Ureter (tissue), 1 donor: ENCODE measurements at places on chromosomes 3 and 15. TPM values are rescaled to one million over a fixed set of nuclear protein-coding genes. Genes with fewer than 3 reads are reported as not detected.

DNA sequence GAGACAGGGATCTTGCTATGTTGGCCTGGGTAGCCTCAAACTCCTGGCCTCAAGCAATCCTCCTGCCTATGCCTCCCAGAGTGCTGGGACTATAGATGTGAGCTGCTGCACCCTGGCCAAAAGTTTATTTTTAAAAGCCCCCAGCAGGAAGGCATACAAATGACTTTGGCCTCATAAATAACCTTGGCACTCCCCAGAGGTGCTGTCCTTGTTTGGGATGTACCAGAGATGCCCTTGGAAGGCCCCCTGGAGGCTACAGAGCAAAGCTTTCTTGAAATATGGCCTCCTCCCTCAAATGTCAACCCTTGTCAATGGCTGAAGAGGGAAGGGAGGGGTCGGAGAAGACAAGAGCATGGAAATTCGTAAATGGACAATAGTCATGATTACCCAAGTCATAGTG is 14.0 kb upstream of the RTP3 start:
- DNase-seq: no peak

PLXNB1 gene
- 259 TPM for total RNA-seq

RAB6B gene
- total RNA-seq: 8.2 TPM

DNA sequence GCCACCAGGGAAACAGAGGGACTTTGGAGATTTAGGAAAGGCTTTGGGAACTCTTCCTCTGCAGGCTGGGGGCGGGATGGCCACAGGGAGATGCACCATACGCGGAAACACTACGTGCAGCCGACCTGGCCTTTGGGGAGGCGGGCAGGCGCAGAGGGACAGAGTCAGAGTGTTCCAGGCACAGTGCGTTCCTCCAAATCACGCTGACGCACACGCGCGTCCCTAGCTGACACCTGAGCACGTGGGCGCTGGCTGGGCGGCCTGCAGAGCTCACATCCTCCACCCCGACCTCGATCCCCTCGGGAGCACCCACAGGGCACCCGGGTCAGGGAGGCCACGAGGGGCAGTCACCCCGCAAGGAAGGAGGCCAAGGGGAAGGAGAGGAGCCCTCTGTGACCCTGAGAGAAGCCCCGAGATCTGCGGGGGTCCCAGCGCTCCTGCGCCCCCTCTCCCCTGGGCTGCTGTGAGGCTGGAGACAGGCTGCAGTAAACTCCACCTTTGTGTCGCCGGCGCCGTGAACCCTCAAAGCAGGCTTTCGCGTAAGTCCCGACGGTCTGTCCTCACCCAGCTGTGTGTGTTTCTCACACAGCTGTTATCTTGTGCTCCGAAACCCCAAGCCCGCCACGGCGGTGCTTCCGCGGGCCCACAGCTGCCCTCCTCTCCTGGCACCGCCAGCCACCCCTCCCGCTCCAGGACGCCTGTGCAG is 196.3 kb downstream of the OCA2 start:
- DNase-seq: no peak

DNA sequence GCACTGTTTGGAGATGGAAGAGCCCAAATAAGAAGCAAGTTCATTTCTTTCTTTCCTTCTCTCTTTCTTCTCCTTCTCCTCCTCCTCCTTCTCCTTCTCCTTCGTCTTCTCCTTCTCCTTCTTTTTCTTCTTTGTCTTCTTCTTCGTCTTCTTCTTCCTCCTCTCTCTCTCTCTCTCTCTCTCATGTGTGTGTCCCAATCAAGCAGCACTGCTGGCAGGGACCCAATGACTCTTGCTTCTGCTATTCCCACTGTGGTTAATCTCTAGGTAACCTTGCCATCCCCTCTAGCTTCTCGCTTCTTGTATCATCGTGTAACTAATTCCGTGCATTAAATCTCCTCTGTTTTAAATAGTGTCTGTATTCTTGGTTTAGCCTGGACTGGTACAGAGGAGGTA is 26.1 kb upstream of the ZNF280D start:
- no peak for DNase-seq

- no peak for DNase-seq
Measured at GRCh38 chr3:16504242-16504641, 9.3 kb downstream of the RFTN1 start.

CLDND1 gene
- 90.2 TPM for total RNA-seq

GRCh38 chr3:7015683-7016440 is 154.9 kb downstream of the GRM7 start:
- no peak for DNase-seq

GRCh38 chr3:174356596-174356995 is 502.5 kb upstream of the NAALADL2 start:
- no peak for DNase-seq

SPESP1 gene
- 3.0 TPM for total RNA-seq

DNA sequence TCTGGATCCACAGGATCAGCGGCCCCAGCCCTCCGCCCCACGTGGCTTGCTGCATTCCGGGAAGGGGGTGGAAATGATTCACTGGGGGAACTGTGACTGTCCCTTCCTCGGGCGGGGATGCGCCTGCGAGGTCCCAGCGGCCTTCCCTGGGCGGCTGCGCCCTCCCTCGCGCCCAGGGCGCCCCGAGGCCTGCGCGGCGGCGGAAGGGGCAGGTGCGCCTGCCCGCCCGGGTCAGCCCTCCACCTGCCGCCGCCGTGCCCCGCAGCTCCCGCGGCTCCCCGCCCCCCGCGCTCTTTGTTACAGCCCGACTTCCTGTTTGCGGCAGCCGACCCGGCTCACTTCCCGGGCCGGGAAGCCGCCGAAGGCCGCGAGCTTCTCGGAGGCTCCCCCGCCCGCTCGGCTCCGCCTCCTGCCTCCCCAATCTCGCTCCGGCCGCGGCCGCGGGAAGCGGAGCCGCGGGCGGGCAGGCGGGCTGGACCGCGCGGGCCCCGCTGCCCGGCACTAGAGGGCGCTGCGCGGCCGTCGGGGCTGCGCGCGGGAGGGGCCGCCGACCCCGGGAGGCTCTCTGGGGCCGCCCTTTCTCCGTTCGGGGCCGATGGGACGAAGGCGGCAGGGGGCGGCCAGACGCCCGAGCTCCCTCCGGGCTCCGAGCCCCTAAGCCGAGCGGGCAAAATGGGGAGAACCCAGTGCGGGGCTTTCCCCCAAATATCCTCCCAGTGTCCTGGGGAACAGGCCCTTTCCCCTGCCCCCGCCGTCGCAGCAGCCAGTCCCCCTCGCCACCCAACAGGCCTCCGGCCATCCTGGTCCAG is 11.5 kb upstream of the CHAC1 start:
- DNase-seq: peak; percentile 71

DNA sequence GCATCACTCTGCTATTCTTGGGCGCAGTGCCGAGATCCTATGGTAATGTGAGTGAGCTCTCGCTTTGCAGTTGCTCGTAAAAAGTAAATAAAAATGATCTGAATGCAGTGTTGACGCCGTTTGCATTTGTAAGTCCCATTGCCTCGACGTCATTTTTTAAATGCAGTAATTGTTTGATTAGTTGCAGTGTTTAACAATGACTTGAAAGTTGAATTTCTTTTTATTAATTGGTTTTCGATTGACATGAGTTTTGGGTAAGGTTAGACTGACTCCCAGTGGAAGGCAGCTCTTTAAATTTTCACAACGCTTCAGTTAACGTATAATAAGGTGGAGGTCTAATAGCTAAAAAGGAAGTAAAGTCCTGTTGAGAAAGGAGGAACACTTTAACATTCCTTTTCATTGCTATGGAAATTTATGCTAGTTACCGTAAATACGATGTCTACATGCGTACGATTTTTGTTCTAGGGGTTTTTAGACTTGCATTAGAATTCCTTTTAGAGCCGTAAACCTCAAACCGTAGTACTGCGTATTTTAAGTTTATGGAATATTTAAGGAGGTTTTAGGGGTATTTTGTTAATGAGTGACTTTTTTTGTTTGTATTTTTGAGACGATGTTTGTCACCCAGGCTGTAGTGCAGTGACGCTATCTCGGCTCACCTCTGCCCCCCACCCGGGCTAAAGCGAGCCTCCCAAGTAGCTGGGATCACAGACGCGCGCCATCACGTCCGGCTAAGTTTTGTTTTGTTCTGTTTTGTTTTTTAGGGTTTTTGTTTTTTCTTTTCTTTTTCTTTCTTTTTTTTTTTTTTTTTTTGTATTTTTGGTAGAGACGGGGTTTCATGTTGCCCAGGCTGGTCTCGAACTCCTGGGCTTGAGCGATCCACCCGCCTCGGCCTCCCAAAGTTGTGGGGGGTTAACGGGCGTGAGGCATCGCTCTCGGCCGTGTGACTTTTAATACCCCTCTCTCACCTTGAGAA is 1.4 kb downstream of the MORF4L1 start:
- DNase-seq: no peak

RAD18 gene
- total RNA-seq: 9.4 TPM

- no peak for DNase-seq
Measured at GRCh38 chr3:117962750-117963149, 1071.9 kb downstream of the IGSF11 start.

- DNase-seq: no peak
Measured at GRCh38 chr15:74383286-74383685, 15.8 kb upstream of the CYP11A1 start.

- peak; percentile 22 for DNase-seq
Measured at GRCh38 chr15:42073418-42073817, 20.9 kb downstream of the PLA2G4D start.

CHST2 gene
- total RNA-seq: 8.1 TPM

DNA sequence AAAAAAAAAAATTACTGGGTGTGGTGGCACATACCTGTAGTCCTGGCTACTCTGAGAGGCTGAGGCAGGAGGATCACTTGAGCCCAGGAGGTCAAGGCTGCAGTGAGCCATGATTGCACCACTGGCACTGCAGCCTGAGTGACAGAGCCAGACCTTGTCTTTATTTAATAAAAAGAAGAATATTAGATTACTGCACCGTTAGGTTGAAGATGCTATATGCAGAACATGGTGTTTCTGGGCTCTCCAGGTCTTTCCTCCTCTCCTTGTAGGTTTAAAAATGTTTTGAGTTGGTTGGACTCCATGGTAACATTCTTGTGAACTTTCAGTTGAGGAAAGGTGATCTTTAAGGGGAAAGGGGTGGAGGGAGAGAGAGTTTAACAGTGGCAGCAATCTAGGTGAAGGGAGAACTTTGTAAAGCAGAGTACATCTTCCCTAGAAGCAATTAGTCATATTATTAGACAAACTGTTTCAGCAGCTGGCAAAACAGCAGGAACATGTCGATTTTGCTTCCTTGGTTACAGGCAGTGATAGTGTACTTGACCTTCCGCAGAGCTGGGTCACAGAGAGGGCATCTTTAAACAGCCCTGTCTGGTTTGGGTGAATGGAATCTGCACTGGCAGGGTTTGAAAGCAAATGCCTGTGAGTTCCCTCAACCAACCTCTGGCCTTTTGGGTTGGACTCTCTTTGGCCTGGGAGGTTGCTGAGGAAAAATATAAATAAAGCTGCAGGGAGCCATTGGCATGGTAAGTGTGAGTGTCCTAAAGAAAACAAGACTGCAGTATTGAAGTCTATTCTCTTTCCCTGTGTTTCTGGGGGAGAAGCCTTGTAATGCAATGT is 42.8 kb downstream of the NR2C2 start:
- DNase-seq: no peak

CASR gene
- 0.08 TPM for total RNA-seq

DNAH1 gene
- total RNA-seq: 16.6 TPM

GRCh38 chr15:84624359-84624758 is 23.6 kb downstream of the ZSCAN2 start:
- no peak for DNase-seq

GRCh38 chr3:88000853-88001252 is 58.0 kb downstream of the CGGBP1 start:
- no peak for DNase-seq

GRCh38 chr15:68704496-68705021 is 116.1 kb downstream of the ANP32A start:
- DNase-seq: peak; percentile 76

DNA sequence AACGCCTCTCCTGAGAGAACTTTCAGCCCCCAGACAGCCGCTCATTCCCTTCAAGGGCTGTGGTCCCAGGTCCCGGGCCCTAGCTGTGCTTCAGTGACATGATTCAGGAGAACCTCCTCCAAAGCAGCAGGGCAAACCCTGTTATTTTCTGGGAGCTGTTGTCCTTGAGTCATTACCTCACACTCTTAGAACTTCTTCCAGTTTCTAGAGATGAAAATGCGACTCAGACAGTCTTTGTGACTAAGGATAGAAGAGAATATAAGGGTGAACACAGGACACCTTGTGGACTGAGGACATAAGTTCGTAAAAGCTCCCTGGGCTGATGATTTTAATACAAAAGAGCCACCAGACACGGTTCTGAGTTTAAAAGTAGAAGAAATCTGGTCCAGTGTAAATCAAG is 203.8 kb downstream of the RORA start:
- no peak for DNase-seq

DNA sequence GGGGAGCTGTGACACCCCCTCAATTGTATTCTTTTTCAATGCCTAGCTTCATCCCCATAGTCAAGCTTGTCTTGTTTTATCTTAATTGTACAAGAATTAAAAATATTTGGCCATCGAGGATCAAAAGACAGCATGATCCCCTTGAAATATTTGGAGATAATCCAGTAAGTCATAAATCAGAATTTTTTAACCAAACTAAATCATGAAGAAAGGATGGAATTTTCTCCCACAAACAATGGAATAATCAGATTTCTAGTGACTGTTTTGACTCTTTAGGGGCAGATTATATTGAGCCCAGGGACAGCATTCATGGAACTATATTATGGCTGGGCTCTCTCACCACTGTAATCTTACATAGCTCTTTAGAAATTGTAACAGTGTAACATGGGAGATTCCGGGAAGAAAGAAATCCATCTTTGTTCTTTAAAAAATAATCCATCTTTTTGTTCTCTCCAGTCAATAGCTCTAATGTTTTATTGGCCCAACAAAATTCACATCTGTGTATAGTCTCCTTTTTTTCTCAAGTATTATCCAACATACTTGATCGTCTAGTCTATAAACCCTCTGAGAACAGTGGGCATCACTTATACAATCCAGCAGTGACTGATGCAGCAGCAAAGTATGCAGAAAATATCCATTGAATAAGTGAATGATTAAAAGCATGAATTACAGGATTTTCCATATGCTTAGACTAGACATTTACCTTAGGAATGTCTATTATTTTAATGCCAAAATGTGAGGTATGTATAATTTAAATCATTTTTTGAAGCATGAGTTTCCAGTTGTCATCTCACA is 277.0 kb upstream of the PLSCR5 start:
- no peak for DNase-seq

DNA sequence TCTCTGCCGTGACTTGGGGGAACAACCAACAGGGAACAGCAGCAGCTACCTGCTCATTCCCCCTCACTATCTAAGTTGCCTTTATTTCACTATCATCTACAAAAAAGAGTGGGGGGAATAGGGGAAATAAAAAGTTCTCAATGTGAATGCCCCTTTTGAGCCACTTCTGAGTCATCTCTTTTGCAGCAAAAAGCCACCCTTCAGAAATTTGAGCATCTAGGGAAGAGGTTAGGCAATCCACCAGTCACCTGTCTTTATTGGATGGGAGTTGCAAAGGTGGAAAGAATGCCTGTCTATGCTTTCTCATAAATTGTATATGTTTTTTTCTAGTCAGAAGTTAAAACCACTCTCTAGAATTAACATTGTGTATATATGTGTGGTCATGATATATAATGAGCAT is 41.1 kb downstream of the GPD1L start:
- no peak for DNase-seq

GRCh38 chr3:89925976-89926375 is 818.6 kb downstream of the EPHA3 start:
- no peak for DNase-seq
